ENCODE measurements at places on chromosomes 2 and 18.

DNA sequence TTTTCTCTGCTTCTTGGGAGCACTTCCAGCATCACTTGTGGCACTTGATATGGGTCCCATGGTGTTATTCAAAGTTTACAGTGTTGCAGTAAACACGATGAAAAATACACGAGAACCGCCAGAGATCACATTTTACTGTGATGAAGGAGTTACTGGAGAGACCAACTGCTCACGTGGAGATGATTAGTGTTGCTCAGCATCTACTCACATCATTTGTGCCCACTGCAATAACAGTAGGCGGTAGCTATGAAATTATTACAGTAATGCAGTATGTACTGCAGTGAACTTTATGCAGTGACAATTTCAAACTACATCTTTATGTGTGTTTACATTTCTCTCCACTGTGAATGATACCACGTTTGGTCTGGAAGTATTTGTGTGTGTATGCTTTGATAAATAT lies 93.5 kb downstream of the SLC4A3 start:
- DNase-seq, result no peak

- DNase-seq, result no peak
Observed at GRCh38 chr2:64352292-64352691, 101.7 kb upstream of the LGALSL start.

- DNase-seq, result peak; percentile 65
Observed at GRCh38 chr2:157404363-157404762, 39.5 kb downstream of the CYTIP start.

- no peak for DNase-seq
Observed at GRCh38 chr18:295756-296490, 28.1 kb upstream of the THOC1 start.

DNA sequence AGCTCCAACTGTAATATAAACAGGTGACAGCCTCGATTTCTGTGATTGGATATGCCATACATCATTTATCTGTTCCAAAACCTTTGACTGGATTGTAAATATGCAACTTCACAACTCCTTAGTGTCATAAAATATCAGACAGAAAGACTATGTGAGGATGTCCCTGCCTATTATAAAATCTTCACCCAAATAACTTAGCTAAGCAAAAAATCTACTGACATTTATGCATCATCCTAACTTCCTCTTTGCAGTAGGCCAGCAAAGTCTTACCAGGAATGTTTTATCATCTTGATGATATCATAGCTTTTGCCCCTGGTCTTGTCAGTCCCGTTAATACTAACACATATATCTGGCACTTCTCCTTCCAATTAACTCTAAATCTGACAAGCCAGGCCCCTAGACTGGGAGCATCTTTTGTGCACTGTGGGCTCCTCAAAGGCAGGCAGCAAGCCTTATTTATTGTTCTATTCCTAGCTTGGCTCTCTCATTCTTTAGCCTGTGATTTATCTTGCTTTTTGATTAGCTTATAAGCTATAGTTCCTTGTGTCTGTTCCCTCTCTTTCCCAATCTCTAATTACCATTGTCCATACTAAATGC lies 356.5 kb upstream of the HNMT start:
- DNase-seq, result no peak

DNA sequence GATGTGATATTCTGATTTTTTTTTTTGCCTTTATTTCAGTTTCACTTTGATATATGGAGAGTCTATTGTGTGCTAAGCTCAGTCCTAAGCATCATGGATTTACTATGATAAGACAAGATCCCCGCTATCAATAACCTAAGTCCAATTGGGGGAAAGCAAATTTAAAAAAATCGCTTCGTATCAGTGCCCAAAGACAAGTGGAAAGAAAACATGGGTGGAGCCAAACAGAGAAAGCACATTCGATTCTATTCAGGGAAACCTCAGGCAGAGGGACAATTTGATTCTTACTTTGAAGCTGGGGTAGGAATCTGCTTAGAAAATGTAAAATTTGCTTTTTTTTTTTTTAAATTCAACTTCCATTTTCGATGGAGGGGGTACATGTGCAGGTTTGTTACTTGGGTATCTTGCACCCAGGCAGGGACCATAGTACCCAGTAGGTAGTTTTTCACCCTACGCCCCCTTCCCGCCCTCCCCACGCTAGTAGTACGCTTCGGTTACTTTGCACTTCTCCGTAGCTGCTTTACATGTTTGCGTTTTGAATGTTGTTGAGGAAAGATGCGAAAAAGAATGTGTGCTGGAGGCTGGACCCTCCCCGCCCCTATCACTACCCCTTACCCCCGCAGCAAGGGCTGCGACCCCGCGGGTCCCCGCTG lies 12.4 kb downstream of the KIF5C start:
- DNase-seq, result no peak

- peak; percentile 85 for DNase-seq
Observed at GRCh38 chr2:239927424-239927981, 97.6 kb downstream of the NDUFA10 start.

- DNase-seq, result no peak
Observed at GRCh38 chr18:3223356-3223755, 3.6 kb upstream of the MYOM1 start.

DNA sequence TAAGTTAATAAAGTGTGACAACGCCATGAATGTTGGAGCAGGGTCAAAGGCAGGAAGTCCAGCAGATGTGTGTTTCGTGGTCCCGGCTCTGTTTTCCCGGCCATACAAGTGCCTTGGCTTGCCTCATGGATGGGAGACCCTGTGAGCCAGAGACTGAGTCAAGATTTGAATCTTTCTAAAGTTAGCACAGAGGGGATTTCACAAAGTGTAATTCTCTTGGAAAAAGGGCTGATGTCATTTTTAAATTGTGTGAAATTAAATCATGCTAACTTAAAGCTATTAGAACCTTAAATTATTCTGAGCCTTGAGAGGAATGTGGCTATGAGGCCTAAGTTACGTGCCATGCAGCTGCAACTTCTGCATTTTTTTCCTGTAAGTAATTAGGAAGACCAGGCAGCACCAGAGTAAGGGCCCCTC lies 38.3 kb upstream of the RALBP1 start:
- no peak for DNase-seq

- no peak for DNase-seq
Observed at GRCh38 chr2:109256921-109257320, 127.9 kb downstream of the SH3RF3 start.

DNA sequence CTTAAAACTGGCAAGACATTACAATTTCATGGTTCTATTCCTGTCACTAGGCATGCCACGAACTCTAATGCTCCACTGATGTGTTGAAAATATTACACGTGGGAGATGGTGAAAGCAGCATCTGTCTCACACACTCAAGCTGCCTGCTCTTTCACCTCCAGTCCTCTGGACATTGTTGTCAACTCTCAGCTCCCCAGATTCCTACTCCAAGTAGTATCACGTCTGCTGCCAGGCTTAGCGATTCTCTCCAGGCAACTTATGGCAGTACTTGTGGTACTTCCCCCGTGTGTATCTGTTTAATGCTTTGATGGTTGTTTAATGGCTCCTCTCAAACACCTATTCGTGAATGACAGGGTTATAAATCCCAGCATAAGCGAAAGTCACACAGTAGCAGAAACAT lies 103.8 kb downstream of the TMEFF2 start:
- DNase-seq, result no peak

GRCh38 chr2:37742286-37742685 lies 70.8 kb upstream of the CDC42EP3 start:
- DNase-seq, result no peak

GRCh38 chr18:50602466-50602865 lies 42.6 kb downstream of the MAPK4 start:
- no peak for DNase-seq

- DNase-seq, result no peak
Observed at GRCh38 chr2:137928547-137929518, 35.4 kb upstream of the HNMT start.

GRCh38 chr2:223633656-223634055 lies 31.5 kb upstream of the SCG2 start:
- DNase-seq, result no peak

- no peak for DNase-seq
Observed at GRCh38 chr2:193103064-193103463, 908.3 kb upstream of the TMEFF2 start.

DNA sequence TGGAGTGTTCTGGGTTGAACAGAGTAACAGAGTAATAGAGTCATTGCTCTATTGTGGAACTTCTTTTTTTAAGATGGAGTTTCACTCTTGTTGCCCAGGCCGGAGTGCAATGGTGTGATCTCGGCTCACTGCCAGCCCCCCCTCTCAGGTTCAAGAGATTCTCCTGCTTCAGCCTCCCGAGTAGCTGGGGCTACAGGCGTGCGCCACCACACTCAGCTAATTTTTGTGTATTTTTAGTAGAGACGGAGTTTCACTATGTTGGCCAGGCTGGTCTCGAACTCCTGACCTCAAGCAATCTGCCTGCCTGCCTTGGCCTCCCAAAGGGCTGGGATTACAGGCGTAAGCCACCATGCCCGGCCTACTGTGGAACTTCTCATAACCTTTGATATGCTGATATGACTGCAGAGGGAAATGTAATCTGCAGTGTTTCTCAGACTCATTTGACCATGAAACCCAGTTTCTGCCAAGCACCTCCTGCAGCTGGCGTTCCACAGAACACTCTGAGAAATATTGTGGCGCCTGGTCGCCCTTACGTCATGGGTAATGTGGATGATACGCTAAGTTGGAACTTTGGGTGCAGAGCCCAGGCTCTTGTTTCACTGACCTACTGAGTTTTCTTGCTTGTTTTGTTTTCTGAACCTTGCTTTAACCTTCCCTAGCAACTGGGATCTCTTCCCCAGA lies 213.8 kb downstream of the BCL2 start:
- peak; percentile 13 for DNase-seq

DNA sequence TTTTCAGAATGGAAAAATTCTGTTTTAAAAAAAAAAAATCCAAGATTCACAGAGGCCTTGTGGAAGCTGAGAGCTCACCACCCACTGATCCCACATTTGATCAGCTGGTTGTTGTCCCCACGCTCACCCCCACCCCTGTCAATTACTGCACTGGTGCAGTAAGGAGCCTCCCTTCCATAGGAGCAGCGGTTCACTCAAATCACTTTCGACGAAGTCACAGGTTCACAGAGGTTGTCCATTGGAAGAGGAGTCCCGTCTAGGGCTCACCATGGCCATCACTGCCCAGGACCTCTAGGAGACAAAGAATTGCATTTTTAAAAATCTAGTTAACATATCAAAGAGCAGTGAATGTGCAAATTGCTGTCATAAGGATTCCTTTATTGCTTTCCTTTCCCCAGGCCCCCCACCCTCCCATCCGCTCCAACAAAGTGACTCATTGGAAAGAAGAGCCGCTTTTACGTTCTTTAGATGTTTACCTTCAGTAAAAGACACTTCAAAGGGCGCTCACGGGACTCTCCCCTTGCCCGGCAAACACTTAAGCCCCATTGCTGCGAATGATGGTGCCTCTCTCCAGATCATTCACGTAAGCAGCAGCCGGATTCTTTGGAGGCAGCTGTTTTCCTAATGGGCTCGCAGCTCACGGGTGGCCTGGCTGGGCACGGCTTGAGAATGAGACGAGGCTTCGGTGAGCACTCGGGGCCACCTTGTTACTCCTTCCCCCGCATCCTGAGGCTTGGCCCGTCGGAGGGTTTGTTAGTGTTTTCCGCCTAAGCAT lies 165.5 kb upstream of the SALL3 start:
- no peak for DNase-seq

DNA sequence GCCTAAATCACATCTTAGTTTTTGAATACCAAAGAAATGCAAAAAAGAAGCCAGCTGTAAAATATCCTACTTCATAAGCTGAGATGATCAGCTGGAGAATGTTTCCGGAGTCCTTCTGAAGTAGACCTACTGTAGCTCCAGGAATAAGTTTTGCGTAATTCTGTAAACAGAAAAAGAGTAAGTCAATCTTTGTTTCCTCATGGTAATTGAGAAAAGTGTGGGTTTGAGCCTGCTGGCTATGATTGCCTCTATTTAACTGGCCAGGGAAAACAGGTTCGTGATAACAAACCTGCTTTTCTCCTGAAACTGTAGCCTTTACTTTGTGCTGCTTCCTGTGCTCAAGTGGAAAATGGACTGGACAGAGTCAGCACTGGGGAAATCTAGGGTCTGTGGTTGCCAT lies 58.2 kb downstream of the ITGB6 start:
- no peak for DNase-seq

DNA sequence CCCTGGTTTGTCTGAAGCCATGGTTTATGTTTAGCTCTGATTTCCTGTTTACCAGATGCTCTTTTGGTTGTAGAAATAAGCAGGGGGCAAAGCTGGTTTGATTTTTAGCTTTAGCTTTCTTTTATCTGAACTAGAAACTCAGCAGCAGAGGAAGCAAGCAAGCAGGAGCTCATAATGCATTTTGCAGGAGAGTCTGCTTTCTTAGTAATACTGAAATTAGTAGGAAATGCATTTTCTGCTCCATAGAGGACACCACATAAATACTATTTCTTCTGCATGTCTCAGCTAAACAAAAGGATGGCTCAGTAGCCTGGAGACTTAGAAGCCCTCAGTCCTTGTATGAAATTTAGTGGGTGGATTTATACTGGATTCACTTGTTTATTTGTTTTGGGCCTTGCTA lies 23.1 kb downstream of the DGUOK start:
- no peak for DNase-seq

DNA sequence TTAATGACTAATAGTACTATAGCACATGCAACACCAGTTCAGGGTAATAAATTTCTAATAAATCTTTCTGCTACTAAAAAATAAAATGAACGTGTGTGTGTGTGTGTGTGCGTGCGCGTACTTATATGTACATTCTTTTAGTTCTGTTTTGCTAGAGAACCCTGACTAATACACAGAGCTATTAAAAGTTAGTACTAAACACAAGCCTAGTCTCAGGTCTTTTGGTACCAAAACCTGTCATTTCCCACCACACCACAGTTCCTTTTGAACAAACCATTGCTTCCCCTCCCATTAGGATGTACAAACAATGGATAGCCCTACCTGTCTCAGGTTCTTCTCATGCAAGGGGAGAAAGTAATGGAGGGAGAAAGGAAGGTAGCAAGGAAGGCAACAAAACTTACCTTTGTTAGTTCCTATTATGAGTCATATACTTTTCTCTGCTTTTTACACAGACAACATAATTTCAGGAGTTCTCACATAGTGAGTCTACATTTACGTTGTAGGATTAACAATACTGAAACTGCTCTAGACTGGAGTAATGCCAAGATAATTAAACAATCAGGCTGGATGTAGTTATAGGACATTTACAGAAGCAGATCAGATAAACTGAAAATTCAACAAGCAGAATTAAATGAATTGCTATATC lies 427.2 kb downstream of the KCNJ3 start:
- no peak for DNase-seq

- DNase-seq, result no peak
Observed at GRCh38 chr2:70718241-70718640, 49.8 kb downstream of the ADD2 start.

DNA sequence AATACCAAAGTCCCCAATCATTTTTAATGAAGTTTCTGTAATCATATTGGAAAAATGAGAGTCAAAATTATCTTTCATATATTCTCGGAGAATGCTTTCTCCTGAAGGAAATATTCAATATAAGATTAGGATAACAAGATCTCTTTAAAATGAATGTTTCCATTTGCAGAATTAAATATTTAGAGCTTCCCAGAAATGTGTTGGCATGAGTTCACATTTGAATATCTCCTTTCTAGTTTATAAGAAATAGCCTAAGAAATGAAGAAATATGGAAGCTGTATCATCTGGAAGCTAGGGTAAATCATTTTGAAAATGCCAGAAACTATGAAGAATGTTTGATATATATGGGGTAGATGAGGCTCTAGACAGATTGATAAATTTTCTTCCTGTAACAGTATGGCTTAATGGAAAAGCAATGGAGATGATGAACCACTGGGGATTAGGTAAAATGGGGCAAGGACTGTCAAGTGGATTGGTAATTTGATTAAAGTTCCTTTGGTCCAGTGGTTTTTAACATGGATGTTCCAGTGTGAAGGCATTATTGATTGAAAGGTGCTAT lies 184.6 kb upstream of the ZNF804A start:
- no peak for DNase-seq

- DNase-seq, result peak; percentile 40
Observed at GRCh38 chr18:49510393-49511115, 23.5 kb upstream of the C18orf32 start.

- no peak for DNase-seq
Observed at GRCh38 chr2:157761520-157761919, 114.6 kb downstream of the ACVR1 start.
